ENCODE measurements at places on chromosomes 7 and 10.

DNA sequence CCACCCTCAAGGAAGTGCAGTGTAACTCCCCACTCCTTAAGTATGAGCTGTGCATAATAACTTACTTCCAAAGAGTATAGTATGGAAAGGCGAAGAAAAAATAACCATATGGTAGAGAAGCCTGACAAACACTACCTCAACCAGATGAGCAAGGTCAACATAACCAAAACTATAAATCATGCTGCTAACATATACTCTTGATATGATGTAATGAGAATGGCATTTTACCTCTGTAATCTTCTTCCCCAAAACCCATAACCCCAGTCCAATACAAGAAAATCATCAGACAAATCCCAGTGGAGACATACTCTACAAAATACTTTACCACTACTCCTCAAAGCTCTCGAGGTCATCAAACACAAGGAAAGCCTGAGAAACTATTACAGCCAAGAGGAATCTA lies 15.8 kb downstream of the OSBPL3 start:
- DNase-seq = no peak

GRCh38 chr7:143013473-143013872 lies 13.5 kb downstream of the OR9A2 start:
- DNase-seq = no peak

DNA sequence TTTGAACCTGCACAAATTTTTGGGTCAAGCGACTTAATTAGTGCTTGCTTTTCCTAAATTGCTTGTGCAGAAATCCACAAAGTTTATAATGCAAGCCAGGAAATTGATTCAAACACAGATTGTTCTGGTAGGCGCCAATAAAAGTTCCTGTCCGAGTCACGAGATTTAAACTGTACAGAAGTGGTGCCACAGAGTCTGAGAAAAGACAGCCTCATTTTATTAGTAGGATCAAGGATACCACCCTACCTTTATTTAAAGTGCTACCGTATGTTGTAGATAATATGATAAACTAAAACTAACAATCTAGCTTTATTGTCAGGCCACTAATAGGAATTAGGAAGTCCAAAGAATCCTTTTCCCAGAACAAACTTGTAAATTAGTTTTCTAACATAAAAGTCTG lies 696.7 kb downstream of the TNS3 start:
- DNase-seq = no peak

DNA sequence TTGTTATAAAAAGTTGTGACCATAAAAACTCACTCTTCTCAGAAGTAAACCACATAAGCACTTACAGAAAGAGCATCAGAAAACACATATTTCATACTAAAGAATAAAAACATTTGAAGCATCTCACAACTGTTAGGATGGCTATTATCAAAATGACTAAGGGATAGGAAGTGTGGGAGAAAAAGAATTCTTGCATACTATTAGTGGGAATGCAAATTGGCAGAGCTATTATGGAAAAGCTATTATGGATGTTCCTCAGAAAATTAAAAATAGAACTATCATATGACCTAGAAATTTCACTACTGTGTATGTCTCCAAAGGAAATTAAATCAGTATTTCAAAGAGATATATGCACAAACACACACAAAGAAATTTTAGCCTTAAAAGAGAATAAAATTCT lies 25.2 kb upstream of the POT1 start:
- DNase-seq = no peak

Measured in NCI-H1417 (cell line).